PC-3 (cell line): ENCODE measurements at places on chromosomes 16 and 17. TPM values are rescaled to one million over a fixed set of nuclear protein-coding genes. Genes with fewer than 3 reads are reported as not detected.

KRTAP2-2 gene
- not detected in 2 replicates for total RNA-seq

VAT1L gene
- total RNA-seq = 0.29 and 0.47 TPM in 2 replicates

SCARF1 gene
- total RNA-seq = 0.73 and 0.81 TPM in 2 replicates

CSH1 gene
- not detected in 2 replicates for total RNA-seq

MYCBPAP gene
- total RNA-seq = 0.29 and 1.9 TPM in 2 replicates
